ENCODE measurements at places on chromosomes 5 and 9. TPM values are rescaled to one million over a fixed set of nuclear protein-coding genes. Genes with fewer than 3 reads are reported as not detected.

PCDHB10 gene
- total RNA-seq = 6.1 TPM

GDF9 gene
- not detected for total RNA-seq

OLFML2A gene
- total RNA-seq = 5.4 TPM

- H3K27me3 ChIP-seq = no peaks in the 10 kb centered on the region
- H3K4me1 ChIP-seq = peaks cover 2% of the 10 kb centered on the region
- no peak for DNase-seq
- H3K27ac ChIP-seq = no peak overlapping the region
- H3K4me3 ChIP-seq = no peak overlapping the region
- no peaks in the 10 kb centered on the region for H3K36me3 ChIP-seq
Observed at GRCh38 chr9:14080959-14081542, 232.9 kb downstream of the NFIB start.

- peak overlapping the region; percentile 62 for H3K4me3 ChIP-seq
- H3K4me1 ChIP-seq = peaks cover 31% of the 10 kb centered on the region
- H3K36me3 ChIP-seq = no peaks in the 10 kb centered on the region
- DNase-seq = no peak
- no peak overlapping the region for H3K27ac ChIP-seq
Observed at GRCh38 chr9:124016175-124017050, 4.8 kb downstream of the LHX2 start.
